ENCODE measurements at places on chromosomes 6 and 20. TPM values are rescaled to one million over a fixed set of nuclear protein-coding genes. Genes with fewer than 3 reads are reported as not detected.

DNA sequence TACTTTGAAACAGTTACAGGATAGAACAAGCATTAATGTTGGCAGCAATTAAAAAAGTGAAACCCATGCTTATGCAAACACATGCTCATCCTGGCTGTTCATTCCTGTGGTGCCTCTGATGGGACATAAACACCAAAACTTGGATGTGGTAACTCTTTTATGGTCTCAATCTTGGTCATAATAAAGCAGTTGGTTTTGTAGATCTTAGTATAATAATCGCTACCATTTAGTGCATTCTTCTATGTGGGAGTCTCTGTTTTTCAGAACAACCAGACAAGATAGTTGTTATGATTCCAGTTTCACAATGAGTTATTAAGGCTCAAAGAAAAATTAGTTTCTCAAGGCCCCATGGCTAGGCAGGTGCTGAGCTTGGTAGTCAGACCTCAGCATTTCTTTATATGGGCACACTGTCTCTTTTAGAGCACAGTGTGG, 184.0 kb downstream of the UTRN start:
- H3K27ac ChIP-seq: no peak overlapping the region
- H3K36me3 ChIP-seq: peaks cover 22% of the 10 kb centered on the region
- 0 out of 2 replicates have a peak, but pooled peaks cover 6% of the 10 kb centered on the region for H3K4me1 ChIP-seq
- DNase-seq: no peak
- no peaks in the 10 kb centered on the region for H3K27me3 ChIP-seq

GRCh38 chr20:48826069-48826468, 1.7 kb downstream of the PREX1 start:
- peaks cover 20% of the 10 kb centered on the region for H3K27me3 ChIP-seq
- no peaks in the 10 kb centered on the region for H3K36me3 ChIP-seq
- H3K4me1 ChIP-seq: peaks cover 17% of the 10 kb centered on the region
- no peak for DNase-seq
- H3K4me3 ChIP-seq: no peak overlapping the region
- no peak overlapping the region for H3K27ac ChIP-seq

DNA sequence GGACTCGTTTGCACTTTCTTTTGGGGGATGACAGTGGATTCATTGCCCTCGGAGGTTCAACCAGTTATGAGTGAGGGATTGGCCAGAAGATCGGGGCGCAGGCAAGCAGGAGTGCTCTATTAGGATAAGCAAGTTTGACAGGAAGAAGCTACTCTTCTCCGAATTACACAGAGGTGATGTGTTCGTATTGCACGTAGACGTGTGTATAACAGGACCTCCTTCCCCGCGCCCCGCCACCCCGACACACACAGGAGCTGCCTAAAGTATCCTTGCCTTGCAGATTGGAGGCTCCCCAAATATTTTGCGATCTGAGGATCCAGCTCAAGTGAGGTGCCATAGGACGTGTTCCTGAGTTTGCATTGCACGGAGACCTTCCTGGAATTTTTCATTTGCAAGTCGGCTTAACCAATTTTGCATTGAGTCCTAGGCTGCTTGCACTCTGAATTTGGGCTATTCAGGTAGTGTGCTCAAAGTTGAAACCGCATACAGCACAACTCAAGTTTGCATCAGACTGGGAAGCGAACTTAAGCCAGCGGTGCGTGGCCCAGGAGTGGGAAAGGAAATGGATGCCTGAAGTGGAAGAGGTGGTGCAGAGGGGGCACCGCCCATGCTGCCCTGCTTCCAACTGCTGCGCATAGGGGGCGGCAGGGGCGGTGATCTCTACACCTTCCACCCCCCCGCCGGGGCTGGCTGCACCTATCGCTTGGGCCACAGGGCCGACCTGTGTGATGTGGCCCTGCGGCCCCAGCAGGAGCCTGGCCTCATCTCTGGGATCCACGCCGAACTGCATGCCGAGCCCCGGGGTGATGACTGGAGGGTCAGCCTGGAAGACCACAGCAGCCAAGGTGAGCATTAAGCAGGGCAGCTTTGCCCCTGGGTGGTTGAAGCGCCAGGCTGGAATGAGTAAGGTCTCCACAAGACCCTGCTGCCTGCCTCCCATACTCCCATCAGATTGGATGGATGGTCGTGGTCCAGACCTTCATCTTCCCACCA, 770 bp downstream of the TCF19 start:
- H3K4me3 ChIP-seq: peak overlapping the region; percentile 94
- peak overlapping the region; percentile 33 for H3K27ac ChIP-seq
- 0 out of 2 replicates have a peak, but pooled peaks cover 3% of the 10 kb centered on the region for H3K4me1 ChIP-seq
- peak; percentile 52 for DNase-seq
- H3K36me3 ChIP-seq: no peaks in the 10 kb centered on the region

DNA sequence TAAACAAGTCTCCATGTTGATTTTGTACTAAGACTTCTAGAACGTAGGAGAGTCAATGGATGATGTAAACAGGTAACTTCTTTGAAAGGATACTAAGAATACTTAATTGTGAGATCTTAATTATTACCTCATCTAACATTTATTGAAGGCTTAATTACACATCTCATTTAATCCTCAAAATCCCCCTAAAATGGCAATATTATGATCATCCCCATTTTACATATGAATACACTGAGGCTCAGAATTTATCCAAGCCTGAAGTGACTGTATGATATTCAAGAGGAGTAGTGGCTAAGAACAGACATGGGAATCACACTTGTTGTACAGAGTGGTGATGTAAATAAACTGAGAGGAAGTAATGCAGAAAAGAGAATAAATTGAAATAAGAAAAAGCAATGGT, 22.9 kb downstream of the NOL7 start:
- H3K36me3 ChIP-seq: peaks cover 44% of the 10 kb centered on the region
- no peak overlapping the region for H3K27ac ChIP-seq
- no peak for DNase-seq
- H3K4me3 ChIP-seq: no peak overlapping the region

Gene TFAP2A
- 2.5 TPM for total RNA-seq

All from GM23248 (cell line).